ENCODE measurements at places on chromosomes 7 and 10.

- no peak for DNase-seq
Measured at GRCh38 chr7:30788640-30789333, 17.6 kb downstream of the MINDY4 start.

DNA sequence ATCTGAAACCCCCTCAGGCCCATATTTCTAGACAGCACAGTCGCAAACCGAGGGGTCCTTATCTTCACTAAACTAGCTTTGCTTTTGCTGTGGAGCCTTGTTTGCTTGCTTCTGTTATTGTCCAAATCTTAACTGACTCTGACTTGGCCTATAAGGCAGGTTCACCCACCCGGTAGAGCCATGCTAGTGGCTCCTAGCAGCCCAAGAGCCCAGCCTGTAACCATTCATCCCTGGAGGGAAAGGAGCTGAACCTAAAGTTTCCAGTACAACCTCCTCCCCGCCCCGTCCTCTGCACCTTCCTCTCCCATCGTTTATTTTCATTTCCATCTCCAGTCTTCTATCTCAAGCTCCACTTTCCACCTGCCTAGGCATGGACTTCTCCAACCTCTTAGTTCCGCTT, 345.7 kb downstream of the PTPRN2 start:
- DNase-seq: no peak

DNA sequence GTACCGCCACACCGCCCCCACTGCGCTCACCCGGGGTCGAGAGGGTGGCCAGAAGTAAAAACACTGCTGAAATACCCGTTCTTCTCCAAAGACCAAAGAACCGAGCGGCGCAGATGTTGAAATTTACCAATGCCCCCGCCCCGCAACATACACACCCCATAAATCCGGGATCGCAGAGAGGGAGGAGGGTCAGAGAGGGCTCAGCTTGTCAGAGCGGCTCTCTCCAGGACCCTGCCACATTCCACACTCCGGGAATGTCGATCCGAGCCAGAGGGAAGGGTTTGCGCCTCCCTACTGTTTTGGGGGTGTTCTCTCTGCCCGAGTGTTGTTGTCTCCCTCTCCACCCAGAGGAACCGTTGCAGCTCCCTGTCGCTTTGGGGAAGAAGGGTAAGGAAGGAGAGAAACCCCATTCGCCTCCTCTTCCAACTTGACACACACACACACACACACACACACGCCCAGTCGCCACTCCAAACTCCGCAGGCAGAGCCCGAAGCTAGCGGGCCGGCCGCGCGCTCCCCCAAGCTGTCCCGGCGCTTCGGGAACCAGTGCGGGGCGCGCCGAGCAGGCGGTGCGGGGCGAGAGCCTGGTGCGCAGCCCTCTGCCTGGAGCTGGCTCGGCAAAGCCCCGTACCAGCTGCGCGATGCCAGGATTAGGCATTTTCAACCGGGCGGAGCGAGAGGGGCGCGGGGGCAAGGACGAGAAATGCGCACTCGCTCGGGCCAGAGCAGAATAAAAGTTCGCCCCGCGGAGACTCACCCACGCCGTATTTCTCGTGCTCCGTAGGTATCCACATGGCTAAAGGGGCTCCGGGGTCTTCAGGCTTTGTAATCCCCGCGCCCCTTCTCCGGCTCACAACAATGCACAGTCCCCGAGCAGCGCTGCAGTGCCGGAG, 609 bp downstream of the DOCK4 start:
- DNase-seq: peak; percentile 2

DNA sequence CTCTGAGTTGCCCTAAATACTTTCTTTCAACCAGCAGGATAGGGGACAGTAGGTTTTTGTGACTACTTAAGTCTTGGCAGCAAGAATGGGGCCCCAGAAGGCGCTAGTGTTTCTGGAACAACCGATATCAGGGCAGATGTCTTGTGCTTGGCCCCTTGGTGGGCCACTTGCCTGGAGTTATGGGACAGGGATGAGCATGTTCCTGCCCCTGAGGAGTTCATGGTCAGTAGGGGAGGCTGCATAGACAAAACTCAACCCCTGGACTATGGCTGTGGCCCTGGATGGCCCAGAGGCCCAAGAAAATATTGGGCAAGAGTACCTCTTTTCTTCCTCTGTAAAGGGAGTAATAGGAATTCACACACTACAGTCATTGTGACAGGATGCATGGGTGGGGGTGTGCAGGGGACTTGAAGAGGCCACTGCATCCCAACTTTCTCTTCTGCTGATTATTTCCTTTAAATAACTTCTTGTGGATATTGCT, 57.7 kb upstream of the IGFBP3 start:
- DNase-seq: no peak

DNA sequence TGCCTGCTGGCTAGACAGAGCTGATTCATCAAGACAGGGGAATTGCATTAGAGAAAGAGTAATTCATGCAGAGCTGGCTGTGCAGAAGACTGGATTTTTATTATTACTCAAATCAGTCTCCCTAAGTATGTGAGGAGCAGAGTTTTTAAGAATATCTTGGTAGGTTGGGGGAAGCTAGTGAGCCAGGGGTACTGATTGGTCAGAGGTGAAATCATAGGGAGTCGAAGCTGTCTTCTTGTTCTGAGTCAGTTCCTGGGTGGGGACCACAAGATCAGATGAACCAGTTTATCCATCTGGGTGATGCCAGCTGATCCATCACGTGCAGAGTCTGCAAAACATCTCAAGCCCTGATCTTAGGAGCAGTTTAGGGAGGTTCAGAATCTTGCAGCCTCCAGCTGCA, 39.8 kb downstream of the FOXI2 start:
- DNase-seq: no peak

DNA sequence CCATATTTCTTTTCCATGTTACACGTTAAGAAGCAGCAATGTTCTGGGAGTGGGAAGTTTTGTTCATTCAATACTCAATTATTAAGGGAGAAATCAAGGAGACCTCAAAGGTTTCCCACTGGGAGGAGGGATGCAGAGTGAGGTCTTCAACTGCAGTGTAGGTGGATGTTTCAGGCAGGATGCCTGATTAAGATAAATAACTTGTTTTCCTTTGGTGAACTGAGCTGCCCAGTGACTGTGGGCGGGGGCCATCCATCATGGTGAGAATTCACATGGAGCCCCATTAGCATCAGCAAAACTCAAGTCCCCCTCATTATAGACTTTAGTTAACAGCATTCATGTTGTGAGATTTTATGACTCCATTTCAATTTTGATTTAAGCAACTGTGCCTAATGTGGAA, 121.1 kb downstream of the PLPP4 start:
- no peak for DNase-seq

GRCh38 chr10:14684354-14684753, 90.3 kb downstream of the FAM107B start:
- DNase-seq: no peak

DNA sequence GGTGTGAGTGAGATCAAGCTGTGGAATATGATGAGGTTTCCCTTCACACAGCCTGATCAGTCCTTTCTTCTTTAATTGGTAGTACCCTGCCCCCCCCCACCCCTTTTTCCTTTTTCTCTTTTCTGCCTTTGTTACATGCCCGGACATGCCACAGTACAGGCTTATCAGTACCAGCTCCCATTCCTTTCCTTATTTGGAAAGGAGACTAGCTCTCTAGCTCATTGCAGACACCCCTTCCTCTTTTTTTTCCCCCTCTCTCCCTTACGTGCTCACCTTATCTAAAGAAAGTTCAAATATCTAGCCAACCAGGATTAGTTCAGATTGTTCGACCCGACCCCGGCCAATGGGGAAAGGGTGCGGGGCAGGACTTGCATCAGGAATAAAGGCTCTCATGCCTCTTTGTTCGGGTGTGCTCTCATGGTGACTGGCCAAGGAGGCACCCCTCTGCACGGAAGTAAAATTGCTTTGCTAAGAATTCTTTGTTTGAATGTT, 230.4 kb downstream of the ACTR3B start:
- no peak for DNase-seq

GRCh38 chr7:90777465-90777864, 181.3 kb downstream of the CDK14 start:
- no peak for DNase-seq

DNA sequence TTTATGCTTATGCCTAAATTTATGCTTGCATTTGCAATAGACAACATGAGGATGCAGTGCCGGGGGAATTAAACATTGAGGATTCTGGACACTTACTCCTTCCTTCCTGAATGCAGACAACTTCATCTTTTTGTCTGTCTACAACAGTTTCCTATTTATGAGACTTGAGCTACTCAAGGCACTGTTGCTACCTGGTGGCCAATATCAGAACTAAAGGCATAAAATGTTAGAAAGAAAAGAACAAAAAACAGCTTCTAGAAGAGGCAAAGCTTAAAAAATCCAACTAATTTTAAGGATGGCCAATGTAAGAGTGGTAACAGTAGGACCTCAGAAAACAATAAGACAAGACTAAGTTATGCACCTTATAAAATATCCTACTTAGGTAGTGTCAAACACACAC, 144.5 kb upstream of the PTN start:
- no peak for DNase-seq

- DNase-seq: no peak
Measured at GRCh38 chr10:130493021-130493420, 356.8 kb downstream of the GLRX3 start.

GRCh38 chr10:14740684-14741247, 33.9 kb downstream of the FAM107B start:
- no peak for DNase-seq

DNA sequence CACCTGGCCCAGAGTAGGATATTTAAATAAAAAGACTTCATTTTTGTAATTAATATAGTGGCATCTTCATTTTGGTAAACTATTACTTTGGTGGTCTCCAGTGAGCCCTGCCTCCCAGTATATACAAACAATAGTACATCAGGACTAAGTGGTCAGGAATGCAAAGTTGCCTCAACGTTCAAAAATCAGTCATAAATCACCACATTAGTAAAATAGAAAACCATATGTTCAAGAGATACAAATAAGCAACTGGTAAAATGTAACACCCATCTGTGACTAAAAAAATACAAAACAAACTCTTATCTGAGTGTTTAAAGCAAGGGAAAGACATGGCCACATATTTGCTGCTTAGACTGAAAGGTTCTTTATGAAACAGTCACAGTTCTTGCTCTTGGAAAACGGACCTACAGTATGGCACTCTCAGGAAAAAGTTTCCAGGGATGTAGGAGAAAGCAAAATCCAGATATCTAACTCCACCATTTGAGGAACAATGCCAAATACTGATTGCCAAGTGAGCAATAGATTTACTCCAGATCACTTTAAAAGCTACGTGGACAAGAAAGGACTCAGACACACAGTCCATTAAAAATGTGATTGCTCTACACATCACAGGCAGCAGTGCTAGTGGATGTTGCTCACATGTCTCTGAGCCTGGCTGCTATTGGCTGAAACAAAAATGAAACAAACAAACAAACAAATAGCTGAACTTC, 15.1 kb upstream of the RHOBTB1 start:
- no peak for DNase-seq

- no peak for DNase-seq
Measured at GRCh38 chr7:14894826-14895225, 7.7 kb downstream of the DGKB start.

DNA sequence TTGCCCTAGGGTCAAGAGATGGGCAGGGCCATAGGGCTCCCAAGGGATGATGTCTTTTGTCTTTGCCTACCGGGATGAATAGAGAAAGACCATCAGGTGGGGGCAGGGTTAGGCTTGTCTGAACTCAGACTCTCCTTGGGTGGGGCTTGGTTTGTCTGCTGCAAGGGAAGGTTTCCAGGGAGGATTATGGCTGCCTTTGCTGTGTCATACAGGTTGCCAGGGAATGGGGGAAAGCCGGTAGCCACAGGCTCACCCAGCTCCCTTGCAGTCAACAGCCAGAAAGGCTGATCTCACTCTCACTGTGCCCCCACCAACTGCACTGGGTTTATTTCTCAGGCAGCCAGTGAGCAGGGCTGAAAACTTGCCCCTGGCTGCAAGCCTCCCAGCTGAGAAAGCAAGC, 253.2 kb downstream of the POLR1F start:
- no peak for DNase-seq

DNA sequence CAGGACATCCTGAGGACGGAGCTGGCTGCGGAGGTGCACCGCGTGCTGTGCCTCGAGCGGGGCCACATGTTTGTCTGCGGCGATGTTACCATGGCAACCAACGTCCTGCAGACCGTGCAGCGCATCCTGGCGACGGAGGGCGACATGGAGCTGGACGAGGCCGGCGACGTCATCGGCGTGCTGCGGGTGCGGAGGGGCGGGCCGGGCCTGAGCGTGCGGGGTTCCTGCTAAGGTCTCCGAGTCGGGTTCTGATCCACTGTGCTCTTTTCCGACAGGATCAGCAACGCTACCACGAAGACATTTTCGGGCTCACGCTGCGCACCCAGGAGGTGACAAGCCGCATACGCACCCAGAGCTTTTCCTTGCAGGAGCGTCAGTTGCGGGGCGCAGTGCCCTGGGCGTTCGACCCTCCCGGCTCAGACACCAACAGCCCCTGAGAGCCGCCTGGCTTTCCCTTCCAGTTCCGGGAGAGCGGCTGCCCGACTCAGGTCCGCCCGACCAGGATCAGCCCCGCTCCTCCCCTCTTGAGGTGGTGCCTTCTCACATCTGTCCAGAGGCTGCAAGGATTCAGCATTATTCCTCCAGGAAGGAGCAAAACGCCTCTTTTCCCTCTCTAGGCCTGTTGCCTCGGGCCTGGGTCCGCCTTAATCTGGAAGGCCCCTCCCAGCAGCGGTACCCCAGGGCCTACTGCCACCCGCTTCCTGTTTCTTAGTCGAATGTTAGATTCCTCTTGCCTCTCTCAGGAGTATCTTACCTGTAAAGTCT, 10.4 kb downstream of the ATG9B start:
- peak; percentile 76 for DNase-seq

DNA sequence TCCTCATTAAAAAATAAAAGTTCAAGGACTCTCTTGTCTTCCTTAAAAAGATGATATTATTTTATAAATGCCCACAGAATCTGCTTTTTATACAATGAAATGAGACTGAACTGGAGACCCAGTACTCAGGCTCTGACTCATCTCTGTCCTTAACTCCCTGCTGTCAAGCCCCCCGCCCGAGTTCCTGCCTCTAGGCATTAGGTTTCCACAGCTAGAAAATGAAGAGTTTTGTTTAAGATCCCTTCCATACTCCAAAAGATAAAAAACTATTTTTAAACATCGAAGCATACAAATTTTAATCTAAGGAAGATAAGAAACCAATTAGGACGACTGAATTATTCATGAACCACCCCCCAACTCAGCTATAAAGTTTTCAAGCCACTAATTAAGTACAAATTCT, 97.7 kb upstream of the FEZF1 start:
- DNase-seq: no peak

GRCh38 chr10:103192451-103193106, 493 bp downstream of the NT5C2 start:
- DNase-seq: peak; percentile 25

DNA sequence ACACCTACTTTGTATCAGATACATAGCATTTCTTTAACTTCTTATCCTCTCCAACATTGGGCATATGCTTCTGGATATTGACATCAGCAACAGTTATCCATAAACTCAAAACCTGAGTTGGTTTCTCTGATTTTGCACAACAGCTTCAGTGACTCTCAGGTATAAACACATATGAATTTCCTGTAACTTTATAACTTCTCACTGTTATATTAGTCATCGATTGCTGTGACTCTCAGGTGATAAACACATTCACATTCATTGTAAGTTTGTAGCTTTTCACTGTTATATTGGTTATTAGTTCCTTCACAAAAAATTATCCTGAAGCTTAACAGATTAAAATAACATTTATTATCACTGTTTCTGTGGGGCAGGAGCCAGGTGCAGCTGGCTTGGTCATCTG, 57.0 kb downstream of the ASAH2B start:
- no peak for DNase-seq

GRCh38 chr7:135789431-135789830, 40.8 kb upstream of the FAM180A start:
- no peak for DNase-seq
